Mesendoderm (in vitro differentiated cells): ENCODE measurements at places on chromosomes 1 and 21.
A peak's percentile ranks its signal among the peaks of the same experiment; 100 is the strongest.

DNA sequence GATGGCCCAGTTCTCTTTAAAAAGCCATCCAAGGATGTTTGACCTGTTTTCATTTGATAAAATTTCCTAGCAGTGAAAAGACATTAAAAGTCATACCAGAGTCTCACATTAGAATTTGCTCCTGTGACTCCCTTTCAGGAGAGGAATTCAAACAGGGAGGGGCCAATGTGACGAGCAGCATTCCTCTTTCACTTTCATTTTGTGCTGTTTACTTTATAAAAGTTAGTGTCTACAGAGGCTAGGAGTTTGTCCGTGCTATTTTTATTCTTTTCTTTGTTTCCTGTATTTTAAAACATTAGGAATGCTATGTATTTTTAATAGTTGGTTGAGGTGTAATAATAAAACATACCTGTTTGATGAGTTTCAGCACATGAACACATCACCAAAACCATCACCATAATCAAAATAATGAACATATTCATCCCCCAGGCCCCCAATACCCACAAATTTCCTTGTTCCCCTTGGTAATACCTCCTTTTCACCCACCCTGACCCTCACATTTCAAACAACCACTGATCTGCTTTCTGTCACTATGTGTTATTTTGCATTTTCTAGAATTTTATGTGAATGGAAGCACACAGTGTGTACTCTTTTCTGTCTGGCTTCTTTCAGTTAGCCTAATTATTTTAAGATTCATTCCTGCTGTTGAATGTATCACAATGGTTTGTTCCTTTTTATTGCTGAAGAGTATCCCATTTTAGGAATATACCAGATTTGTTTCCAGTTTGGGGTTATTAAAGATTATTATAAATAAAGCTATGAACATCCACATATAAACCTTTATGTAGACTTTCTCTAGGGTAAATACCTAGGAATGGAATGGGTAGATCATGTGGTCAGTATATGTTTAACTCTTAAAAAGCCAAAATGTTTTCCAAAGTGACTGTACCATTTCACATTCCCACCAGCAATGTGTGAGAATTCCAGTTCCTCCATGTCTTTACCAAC lies 129.5 kb downstream of the TENT5C start:
- DNase-seq, result peak; percentile 45

GRCh38 chr1:60073605-60074278 lies at the start of gene C1orf87:
Gene C1orf87, minus strand, starts transcription at chr1:60073770. Its CDS starts 1,127 bp downstream, at chr1:60072643.
- DNase-seq, result peak; percentile 76

- DNase-seq, result no peak
These were observed 26.3 kb downstream of the AHDC1 start for GRCh38 chr1:27577504-27578188.

- no peak for DNase-seq
These were observed 17.4 kb downstream of the SLC27A3 start for GRCh38 chr1:153792631-153793041.

DNA sequence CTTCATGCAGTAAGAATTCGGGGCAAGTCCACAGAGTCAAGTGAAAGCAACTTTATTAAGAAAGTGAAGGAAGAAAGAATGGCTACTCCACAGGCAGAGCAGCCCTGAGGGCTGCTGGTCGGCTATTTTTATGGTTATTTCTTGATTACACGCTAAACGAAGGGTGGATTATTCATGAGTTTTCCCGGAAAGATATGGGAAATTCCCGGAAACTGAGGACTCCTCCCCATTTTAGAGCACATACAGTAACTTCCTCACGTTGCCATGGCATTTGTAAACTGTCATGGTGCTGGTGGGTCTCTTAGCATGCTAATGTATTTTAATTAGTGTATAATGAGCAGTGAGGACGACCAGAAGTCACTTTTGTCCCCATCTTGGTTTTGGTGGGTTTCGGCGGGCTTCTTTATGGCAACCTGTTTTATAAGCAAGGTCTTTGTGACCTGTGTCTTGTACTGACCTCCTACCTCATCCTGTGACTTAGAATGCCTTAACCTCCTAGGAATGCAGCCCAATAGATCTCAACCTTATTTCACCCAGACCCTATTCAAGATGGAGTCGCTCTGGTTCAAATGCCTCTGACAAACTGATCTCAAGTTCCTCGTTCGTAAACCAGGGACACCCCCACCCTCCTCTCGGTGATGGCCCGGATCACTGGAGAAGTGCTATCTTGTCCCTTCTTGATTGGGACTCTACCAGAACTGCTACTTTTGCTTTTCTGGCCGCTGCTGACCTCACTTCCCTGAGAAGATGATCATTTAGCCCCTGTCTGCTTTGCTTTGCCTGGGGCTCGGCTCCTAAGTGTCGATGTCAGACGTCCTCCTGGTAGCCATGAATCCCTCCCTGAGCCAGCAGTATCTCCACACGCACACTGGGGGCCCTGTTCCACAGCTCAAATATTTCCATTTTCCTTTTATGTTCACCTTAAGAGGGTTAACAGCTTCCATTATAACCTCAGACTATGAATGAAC lies 48.8 kb downstream of the CLSTN1 start:
- DNase-seq, result peak; percentile 50

- no peak for DNase-seq
These were observed 22.8 kb downstream of the HFM1 start for GRCh38 chr1:91381844-91382243.

DNA sequence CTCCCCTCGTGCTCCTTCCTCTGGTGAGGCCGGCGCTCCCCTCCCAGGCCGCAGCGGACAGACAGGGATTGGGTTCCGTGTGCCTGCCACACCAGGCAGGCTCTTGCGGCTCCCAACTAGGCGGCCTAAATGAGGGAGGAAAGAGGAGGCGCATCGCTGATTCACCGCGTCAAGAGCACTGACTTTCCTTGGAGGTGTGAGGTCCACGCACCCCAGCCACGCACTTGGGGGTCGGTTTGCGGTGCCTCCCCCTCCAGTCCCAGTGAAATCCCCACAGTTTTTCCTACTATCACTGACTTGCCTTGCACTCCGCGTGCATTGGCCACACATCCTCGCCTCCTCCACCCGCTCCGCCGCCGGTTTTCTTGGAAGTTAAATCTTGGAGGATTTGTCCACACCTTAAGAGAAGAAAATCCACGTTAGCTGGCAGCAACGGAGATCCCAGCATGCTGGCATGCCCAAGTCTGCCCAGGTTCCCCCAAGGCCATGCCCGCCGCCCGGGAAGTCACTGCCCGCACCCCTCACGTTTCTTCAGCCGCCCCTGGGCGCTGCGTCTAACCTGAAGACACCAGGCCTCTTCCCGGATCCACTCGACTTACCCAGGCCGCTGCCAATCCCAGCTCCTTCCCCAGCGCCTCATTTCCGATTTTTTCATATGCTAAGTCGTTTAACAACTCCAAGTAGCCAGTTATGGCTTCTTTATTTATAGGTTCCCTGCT lies 1.1 kb upstream of the FOXD3 start:
- peak; percentile 54 for DNase-seq

DNA sequence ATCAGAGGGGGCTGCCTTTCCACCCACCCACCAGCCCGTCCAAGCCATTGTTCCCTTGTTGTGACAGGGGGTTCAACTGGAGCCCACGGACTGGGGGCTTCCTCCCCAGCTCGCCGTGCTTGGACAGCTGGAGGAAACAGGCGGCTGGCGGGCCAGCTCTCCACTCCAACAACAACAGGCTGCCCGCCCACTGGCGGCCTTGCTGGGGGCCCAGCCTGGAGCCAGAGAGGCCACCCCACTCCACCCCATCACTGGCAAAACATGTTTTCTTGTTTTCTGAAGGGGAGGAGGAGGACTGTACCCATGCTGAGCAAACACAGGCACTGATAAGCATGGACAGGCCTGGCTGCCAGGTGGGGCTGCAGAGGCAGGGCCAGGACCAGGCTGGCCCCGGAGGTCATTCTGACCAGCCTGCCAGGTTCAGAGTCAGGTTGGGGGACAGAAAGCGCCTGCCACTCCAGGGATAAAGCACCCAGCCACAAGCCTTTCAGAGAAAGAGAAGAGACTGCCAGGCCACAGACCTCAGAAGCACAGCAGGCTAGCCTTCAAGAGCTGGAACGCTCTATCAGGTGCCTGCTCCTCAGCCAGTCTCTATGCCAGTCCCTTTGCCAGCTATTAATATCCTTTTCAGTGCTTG lies 32.8 kb downstream of the GJA4 start:
- no peak for DNase-seq

DNA sequence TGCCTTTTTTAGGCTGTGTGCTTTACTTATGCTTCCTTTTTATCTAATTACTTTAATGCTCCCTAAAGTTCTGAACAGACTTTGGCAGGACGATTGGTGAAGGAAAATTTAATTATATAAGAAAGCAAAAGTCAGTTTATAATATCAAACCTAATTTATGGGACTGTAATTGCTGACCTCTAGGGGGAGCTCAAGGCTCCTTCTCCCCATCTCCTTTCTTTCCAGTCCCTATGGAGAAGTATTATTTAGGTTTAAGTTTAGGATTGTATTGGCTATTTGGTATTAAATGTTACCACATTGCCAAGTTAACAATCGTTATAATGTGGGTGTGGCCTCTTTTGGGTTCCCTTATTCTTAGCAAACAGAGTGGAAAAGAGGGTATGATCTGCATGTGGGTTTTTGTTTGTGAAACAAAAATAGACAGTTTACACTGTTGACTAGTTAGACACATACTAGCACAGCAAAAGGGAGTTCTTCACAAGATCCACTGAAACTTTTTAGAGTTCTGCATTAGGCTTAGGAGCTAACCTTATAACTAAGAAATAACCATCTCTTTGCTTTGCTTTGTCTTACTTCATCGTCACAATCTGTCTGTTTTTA lies 48.2 kb upstream of the TNFSF4 start:
- DNase-seq, result peak; percentile 51

GRCh38 chr1:211643324-211644212 lies 31.9 kb downstream of the NEK2 start:
- peak; percentile 42 for DNase-seq
